ENCODE measurements at places on chromosomes 4 and X.

DNA sequence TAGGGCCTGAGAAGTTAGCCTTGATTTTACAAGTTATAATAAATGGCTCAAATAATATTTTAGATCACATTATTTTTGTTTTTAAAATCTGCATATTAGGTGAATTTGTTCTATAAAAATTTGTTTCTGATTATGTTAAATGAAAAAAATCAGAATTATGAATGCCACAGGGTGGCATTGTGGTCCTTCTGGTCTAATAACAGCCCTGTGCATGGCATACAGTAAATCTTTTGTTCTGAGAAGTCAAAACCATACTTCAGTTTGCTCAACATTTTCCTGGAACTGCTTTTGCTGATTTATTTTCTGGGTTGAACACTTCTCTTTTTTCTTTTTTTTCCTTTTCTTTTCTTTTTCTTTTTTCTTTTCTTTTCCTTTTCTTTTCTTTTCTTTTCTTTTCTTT, 101.0 kb upstream of the UBQLN2 start:
- DNase-seq: no peak

DNA sequence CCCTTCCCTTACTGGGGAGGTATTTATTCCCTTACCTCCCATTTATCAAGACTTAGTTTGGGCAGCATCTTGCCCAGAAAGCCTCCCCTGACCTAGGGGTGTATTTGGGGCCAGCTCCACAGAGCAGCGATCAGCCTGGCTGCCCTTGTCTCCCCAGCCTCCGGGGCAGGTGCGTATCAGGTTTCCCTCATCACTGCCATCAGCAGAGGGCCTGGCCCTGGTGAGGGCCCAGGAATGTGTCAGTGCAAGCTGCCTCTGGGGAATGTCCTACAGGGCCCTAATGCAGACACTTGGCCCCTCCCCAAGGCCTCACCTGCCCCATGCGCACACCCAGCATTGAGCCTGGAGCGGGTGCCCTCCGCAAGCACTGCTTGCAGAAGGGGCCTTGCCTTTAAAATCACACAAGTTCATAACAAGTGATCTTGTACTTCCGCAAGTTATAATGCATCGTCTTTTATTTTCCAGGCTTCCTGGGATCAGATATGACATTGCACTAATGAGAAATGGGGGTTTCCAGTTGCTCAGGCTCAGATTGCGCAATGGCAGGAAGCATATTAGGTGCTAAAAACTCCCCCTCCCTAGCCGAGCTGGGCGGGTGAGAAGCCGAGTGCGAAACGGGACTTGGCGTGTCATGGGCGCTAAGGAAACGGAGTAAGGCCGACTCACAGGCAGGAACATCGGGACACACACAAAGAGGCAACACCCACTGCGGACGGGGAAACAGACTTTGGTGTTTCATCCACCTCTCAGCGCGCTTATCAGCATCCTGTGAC, 25.4 kb upstream of the AFAP1 start:
- DNase-seq: no peak

DNA sequence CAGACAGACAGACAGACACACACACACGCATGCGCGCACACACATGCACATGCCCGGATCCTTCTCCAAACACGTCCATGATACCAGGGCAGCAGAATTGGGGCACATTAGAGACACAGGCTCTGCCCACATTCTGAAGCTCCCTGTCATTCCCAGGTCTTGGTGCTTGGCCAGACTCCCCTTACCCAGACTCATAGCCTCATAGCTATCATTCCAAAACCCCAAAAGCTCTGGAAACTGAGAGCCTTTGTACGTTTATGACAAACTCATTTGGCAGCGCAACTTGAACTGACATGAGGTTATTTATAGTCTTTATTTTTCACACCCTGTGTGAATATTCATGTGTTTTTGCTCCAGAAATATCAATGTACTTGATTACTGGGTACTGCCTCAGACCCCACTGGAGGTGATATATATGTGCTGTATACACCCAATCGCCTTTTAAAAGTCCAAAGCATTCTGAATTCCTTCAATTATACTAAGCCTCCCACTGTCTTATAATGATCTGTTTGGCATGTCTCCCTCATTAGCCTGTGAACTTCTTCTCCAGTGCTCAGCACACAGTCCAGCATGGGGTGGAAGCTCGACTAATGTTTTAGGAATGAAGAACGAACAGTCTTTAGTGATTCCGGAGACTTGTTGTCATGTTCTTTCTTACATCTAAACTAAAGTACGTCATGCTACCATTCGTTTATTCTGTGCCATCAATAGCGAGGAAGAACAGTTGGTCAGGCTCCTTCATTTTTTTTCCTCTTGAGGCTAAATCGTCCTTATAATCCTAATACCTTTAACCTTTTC, 45.0 kb downstream of the RTL9 start:
- no peak for DNase-seq

- DNase-seq: no peak
Observed at GRCh38 chr4:159420162-159421057, 317.5 kb downstream of the RAPGEF2 start.

DNA sequence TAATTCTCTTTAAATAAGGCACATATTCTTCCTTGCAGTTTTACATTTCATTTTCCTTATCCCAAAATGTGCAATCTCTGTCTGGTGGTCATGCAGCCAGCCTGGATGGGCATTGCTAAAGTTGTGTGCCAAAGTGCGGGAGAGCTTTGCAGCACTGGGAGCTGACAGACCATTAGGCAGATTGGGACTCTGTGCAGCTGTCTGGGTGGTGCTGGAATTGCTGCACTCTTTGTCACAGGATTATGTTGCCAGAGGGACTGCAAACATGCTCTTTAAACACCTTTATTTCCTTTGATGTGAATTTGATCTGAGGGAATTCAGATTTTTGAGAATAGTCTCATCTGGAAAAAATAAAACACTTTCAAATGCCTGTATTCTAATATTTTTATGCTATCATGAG, 956.2 kb upstream of the DIAPH2 start:
- no peak for DNase-seq

DNA sequence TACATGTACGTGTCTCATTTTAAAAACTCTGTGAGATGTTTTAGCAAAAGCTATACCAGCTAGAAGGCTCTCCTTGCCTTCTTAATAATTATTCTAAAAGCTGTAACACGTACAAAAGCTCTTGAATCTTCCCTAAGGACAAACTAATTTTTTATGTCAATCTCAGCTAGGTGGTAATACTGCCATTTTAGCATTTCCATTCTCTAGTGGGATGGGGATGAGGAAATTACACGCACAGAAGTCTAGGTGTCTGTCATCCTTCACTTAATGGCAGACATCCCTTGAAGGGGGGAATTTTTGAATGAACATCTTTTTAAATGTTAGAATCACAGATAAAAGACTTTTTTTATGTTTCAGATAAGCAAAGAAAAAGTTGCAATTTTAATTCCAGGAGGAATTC, 569.1 kb downstream of the DMD start:
- no peak for DNase-seq

- no peak for DNase-seq
Observed at GRCh38 chr4:20276848-20277247, 25.1 kb downstream of the SLIT2 start.

Measured in SW480 (cell line).